NCI-H510A treated with DMSO at 0.1 percent for 48 hours (cell line): ENCODE measurements at places on chromosomes 4 and X.

DNA sequence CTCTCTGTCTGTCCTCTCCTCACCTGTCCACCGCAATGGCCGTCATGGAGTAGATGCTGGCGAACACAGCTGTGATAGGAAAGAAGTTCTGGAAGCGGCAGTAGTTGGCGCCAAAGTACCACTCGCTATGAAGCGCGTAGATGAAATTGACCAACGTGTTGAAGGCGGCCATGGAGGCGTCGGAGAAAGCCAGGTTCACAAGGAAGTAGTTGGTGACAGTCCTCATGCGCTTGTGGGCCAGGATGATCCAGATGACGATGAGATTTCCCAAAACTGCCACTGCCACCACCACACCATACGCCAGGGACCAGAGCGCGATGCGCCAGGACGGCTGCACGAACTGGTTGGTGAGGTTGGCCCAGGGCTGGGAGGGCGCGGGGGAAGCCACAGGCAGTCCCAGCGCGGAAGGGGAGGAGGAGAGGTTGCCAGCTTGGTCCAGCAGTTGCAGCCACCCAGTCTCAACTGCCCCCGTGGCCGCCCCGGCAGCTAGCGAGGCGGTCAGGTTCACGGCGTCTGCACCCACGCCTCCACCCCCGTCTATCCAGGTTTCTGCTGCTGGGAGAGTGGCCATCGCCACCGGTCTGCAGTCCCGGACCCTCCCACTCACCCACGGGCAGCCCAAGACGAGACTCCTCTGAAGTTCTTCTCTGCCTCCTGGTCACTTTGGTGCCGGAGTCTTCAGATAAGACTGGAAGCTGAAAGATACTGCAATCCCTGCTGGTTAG lies 518 bp downstream of the TACR3 start:
- DNase-seq = peak; percentile 17

- DNase-seq = no peak
Observed at GRCh38 chr4:166501941-166502382, 628.9 kb downstream of the TLL1 start.

GRCh38 chrX:149631234-149632165 lies at the start of gene TMEM185A:
TSS of gene TMEM185A (minus strand) at chrX:149631792. CDS start at chrX:149631580, 212 bp downstream.
- DNase-seq = peak; percentile 25

- DNase-seq = no peak
Observed at GRCh38 chrX:31333165-31333831, 261.5 kb upstream of the FTHL17 start.

DNA sequence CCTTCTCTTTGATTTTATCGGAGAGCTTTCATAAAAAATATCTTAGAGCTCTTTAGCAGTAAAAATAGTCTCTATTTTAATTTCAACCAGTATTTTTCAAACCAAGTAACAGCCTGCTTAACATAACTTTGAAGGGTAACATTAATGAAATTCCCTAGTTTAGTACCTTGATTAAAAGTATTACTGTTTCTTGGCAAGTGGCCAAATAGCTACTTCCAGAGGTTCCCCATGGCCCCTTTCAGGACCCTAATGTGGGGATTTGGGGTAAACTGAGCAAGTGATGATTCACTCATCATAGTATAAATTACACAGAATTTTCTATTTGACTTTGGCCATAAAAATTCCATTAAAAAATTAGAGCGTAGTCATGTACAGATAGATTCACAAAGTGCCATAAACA lies 211.0 kb downstream of the CAMK2D start:
- DNase-seq = no peak

- DNase-seq = no peak
Observed at GRCh38 chr4:80049402-80049801, 23.6 kb downstream of the ANTXR2 start.

- DNase-seq = no peak
Observed at GRCh38 chr4:42397635-42398170, 415 bp downstream of the SHISA3 start.

- no peak for DNase-seq
Observed at GRCh38 chrX:134669378-134670098, 11.3 kb upstream of the PLAC1 start.

GRCh38 chrX:53714580-53715345 lies 28.2 kb upstream of the HUWE1 start:
- DNase-seq = peak; percentile 8

DNA sequence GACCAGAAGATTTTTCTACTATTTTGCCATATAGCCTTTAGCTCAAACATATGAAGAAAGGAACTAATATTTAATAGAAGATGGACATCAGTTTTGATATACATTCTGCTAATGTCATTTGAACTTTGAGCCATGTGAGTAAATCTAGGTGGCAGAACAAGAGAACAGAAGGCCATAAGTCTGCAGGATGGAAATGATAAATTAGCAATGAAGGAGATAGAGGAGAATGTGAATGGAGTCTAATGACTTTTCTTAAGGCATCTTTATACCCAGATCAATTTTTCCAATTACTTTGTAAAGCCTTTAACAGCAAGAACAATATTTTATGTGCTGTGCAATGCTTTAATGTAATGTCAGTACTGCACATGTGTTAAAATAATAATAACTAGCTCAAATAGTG lies 30.1 kb upstream of the ALG13 start:
- DNase-seq = no peak

DNA sequence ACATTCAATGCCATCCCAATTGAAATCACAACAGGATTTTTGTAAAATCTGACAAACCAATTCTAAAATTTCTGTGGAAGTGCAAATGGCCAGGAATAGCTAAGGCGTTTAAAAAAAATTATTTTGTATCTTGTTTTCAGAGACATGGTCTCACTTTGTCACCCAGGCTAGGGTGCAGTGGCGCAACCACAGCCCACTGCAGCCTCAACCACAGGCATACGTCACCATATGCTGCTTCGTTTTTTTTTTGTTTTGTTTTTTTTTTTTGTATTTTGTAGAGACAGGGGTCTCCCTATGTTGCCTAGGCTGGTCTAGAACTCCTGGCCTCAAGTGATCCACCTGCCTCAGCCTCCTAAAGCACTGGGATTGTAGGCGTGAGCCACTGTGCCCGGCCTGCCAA lies 24.5 kb downstream of the ZNF41 start:
- DNase-seq = no peak

DNA sequence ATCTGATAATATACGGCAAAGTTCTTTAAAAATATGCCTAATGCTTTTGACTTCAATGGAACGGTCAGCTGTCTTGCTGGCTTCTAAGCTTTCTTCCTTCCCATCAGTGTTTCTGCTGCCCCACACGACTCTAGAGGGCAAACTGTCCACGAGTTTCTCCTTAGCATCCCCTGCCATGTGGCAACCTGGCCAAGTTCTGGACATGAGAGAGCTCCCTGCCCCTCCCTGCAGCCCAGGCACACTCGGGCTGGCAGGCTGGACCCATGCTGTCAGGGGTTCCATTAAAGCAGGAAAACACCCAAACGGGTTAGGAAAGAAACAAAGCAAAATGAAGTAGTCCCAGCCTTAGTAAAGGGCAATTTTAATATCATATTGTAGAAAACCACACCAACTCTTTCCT lies 38.8 kb downstream of the KDR start:
- no peak for DNase-seq

DNA sequence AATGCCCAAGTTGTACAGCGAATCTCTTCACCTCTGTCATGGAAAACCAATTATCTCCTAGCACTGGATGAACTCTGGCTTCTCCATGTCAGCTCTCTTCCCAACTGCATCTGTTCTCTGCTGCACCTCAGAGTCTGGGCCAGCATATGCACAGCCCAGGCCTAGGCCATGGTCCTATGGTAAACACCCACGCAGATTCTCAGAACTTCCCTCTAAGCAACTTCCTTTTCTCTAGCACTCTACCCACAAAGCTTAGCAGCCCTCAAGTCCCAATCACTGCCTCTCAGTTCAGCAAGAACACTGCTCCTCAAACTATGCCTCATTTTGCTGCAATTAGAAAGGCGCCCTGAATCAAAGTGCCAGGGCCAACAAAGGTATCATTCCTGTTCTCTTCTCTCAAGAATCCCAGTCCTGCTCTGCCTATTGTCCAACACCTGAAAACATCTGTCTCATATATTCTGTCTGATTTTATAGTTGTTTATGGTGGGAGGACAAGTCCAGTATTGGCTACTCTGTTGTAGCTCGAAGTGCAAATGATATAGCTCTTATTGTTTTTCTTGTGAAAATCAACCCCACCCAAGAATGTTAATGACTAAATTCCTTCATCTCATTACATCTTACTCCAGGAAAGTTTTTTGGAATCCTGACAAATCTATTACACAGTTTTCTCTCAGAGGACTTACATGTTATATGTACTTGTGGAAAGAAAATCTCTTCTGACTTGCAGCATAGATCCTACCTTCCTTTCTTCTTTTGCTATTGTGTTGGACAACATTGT lies 85.4 kb downstream of the DCHS2 start:
- no peak for DNase-seq

GRCh38 chrX:144293229-144293628 lies 409.4 kb downstream of the UBE2NL start:
- no peak for DNase-seq

- DNase-seq = no peak
Observed at GRCh38 chrX:136866337-136867095, 14.0 kb downstream of the RBMX start.
